ENCODE measurements at places on chromosomes 12 and 14.

GRCh38 chr12:108884116-108885012, 4.5 kb downstream of the DAO start:
- no peak for DNase-seq

GRCh38 chr12:120639771-120640721, at the start of gene CABP1:
Gene CABP1, plus strand, starts transcription at chr12:120640626. Its CDS starts 60 bp downstream, at chr12:120640686.
- no peak for DNase-seq

DNA sequence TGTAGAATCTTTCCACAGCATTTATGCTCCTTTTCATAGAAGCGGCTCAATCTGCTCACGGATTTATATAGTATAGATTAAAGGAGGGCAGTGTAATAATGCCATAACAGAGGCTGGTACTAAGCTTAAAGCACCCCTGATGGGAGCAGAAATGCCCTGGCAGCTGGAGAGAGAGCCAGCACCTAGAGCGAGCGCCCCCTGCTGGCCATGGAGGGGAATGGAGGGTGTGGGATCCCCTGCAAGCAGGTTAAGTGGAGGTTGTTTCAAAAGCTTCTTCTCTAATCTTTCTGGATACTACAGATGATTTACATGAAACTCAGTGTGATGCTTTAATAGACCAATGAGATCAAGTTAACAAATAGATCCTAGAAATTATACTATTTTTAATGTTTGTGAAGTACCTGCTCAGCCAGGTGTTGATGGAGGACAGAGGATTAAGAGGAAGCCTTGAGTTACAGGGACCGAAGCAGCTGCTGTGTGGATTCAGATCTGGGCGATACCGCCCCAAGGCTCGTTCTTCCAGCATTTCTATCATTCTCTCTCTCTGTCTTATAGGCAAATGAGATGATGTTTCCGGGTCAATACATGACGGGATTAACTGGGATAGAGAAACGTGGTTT, 1519.3 kb upstream of the TMEM132C start:
- DNase-seq: no peak

GRCh38 chr12:93880853-93881522, 203.8 kb downstream of the CRADD start:
- DNase-seq: no peak

DNA sequence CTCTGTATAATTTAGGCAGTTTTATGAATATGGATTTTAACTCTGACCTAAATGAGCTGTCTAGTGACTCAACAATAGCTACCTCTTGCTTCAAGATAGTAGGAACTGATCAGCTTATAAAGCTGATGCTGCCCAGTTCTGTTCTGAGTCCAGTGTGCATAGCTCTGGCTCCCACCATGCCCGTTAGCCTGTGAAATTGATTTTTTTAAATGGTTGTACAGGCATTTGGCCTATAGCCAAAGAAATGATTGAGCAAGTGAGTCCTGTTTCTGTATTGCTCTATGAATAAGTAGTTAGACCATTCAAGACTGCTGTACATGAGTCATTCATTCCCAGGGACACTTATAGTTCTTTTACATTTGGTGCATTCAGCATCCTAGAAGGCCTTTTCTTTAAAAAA, 36.4 kb downstream of the SAMD4A start:
- DNase-seq: no peak

All from DMS 273 treated with DMSO at 0.1 percent for 48 hours (cell line).